ENCODE measurements at places on chromosomes 2 and 18.
A peak's percentile ranks its signal among the peaks of the same experiment; 100 is the strongest.

- DNase-seq: no peak
Measured at GRCh38 chr18:32530947-32531651, 60.4 kb upstream of the GAREM1 start.

DNA sequence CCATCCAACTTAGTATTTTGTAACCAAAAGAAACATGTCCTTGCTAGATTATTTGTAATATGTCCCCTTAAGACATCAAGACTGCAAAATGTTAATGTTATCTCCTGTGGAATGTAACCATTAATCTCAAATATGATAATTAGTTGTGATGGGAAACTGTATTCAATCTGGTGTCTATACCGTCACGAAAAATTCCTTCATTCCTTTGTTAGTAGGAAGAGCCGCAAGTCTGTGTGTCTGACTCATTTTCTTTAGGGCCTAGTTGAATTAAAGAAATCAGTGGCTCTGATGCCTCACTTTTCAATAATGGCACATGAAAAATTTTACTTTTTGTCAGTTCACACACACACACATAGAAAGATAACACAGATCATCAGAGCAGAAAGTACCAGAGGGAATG, 127.1 kb upstream of the CHAC2 start:
- DNase-seq: no peak

DNA sequence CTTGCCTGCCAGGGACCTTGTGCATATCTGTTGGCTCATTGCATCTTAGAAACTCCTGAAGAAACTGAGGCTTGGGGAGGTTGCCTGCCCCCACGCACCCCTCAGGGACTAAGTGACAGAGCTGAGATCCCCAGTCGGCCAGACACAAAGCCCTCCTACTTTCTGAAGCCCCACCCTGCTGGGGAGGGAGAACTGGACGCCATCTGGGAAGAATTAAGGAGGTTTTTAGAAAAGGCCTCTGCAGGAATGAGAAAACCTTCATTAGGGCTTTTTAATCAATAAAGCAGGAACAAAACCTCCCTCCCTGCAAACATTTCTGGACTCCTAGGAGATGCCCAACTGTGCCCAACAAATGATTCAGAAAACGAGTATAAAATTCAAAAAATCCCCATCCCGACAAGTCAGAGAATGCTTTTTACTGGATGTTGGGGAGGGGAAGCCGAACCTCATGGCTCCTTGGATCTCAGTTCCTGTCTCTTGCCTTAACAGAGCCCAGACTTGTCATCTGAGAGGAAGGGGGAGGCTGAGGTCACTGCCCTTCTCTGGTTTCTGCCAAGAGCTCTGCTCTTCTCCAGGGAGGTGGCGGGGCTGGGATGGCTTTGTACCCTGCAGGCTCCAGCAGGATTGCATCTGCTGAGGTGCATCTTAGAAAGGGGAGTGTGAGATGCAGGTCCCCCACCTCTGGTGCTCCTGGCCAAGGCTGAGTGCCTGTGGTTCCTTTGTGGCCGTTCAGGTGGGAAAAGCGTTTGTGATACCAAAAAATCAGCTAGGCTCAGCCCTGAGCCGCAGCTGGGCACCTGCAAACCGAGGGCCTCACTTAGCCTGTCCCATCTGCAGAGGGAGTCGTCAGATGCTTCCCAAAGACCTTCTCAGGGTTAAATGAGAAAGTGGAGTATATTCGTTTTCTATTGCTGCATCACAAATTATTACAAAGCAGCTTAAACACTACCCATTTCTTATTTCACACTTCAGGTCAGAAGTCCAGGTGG, 142.4 kb downstream of the ZFP36L2 start:
- DNase-seq: no peak

GRCh38 chr18:62486290-62486964, 36.4 kb upstream of the ZCCHC2 start:
- DNase-seq: no peak

DNA sequence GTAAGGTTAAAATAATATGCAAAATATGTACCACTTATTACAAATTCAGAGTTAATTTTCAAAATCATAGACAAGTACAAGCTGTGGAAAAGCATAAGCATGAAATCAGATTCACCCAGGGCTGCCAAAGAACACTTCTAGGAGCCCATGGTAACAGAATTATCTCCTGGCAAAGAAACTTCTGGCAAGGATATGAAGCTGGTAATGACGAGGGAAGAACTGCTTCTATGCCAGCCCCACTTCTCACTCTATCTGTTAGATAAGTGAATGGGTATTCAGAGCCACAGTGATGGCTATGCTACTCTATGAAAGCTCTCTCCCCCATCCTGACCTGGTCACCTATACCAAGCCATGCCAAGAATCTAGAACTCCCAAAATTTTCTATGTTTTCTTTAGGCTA, 36.9 kb upstream of the PDE1A start:
- no peak for DNase-seq

GRCh38 chr2:223324402-223324801, 272.4 kb downstream of the KCNE4 start:
- no peak for DNase-seq

DNA sequence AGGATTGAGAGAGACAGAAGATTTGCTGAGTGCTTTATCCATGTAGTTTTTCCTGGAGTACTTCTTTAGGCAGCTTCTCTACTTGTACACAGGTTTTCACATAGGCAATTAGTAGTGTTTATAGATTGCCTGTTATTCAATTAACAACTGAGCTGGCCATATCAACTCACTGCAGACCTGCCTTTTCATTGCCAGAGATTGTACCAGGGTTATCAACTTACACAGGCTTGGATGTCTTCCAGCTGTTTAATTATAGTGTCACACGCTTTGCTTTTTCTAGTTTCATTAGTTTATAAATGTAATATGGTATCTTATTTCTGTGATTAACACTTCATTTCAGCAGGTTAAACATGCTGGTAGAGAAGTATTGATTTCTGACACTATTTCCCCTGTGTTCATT, 125.9 kb downstream of the GPD2 start:
- no peak for DNase-seq

- DNase-seq: no peak
Measured at GRCh38 chr18:37355772-37356171, 209.8 kb downstream of the CELF4 start.

DNA sequence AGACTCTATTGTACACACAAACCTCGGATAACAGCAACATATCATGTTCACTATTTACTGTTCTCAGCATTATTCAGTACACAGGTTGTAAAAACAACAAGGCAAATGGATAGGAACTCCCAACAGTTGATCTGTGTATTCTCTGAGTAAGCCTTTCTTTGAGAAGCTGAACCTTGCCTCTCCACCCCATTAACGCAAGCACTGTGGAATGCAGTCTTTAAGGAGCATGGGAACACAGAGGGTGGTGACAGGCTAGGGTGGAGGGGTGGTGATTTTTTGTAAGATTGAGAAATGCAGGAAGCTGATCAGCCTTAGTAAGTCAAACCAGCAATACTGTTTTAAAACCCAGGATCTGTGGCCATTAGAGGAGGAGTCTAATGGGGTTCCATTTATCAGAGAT, 19.6 kb upstream of the SERPINB11 start:
- no peak for DNase-seq

DNA sequence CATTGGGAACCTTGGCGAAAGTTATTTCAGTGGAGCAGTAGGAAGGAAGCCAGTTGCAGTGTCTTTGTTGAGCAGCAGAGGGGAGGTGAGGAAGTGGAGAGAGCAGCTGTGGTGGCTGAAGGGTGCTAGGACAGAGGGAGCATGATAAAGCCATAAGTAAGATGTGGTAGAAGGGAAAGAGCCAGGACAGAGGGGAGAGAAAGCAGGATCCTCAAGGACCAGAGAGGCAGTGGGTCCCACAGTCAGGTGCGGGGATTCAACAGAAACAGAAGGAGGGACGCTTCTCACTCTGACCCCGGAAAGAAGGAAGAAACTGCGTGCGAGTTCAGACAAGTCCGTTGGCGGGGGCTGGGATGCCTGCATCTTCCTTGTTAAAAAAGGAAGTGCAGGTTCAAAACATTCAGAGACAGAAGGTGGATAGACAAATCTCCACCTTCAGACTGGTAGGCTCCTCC, at the start of gene CXCR2:
Gene CXCR2, plus strand, starts transcription at position 403 of the 455 bp plus-strand sequence. CDS start 8,774 bp downstream, outside the sequence.
- no peak for DNase-seq

GRCh38 chr2:68837164-68837860, 33.9 kb downstream of the BMP10 start:
- peak; percentile 78 for DNase-seq

DNA sequence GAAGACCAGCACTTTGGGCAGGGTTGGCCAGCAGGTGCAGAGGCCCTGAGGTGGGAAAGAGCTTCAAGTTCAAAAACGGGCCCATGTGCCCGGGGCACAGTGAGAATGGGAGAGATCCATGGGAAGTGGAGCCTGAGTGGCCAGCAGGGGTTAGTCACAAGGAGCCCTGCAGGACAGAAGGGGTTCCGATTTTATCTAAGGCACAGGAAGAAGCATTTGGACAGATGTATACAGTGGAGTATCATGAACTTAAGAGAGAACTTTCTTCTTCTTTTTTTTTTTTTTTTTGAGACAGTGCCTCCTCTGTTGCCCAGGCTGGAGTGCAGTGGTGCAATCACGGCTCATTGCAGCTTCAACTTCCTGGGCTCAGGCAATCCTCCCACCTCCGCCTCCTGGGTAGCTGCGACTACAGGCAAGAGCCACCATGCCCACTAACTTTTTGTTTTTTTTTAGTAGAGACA, 24.0 kb downstream of the WIPF1 start:
- DNase-seq: no peak

GRCh38 chr2:59905731-59906130, 647.7 kb downstream of the BCL11A start:
- no peak for DNase-seq

DNA sequence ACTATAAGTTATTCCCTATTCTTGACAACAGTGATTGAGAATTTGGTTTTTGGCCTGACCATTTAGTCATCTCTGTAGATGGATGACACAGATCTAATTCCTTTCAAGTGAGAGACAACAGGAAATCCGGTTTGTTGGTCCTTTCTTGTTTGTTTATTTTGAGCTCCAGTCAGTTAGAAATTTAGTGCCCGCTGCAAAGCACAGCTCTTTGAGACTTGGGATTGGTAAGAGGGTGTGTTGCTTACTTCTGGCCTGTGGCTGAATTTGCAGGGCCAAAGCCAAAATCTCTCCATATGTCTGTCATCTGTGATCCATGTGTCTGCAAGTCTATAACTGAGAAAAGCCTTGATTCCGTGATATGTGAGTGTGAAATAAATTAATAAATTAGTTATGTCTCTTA, 74.3 kb downstream of the BIN1 start:
- no peak for DNase-seq

DNA sequence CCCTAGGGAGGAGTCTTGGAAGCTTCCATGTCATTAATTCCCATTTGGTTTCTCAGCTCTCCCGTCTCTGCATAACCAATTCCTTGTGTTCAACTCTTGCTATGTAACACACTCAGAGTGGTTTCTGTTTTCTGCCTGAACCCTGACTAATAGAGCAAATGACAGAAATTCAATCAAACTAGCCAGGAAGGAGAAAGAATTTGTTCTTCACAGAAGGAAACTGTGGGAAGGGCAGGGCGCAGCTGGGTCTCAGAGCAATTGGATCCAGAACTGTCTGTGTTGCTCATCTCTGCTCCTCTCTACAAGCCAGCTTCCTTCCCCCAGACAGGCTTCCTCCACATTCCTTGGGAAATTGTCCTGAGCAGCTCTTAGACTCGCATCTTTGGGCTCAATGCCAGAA, 269.8 kb downstream of the TNS1 start:
- DNase-seq: no peak

GRCh38 chr2:25618676-25619075, 54.7 kb downstream of the DTNB start:
- DNase-seq: no peak

GRCh38 chr18:44518666-44519065, 162.0 kb upstream of the SETBP1 start:
- no peak for DNase-seq
